ENCODE measurements at places on chromosomes 1 and 21.

GRCh38 chr1:168164771-168165170 lies 14.0 kb upstream of the TIPRL start:
- DNase-seq: no peak

DNA sequence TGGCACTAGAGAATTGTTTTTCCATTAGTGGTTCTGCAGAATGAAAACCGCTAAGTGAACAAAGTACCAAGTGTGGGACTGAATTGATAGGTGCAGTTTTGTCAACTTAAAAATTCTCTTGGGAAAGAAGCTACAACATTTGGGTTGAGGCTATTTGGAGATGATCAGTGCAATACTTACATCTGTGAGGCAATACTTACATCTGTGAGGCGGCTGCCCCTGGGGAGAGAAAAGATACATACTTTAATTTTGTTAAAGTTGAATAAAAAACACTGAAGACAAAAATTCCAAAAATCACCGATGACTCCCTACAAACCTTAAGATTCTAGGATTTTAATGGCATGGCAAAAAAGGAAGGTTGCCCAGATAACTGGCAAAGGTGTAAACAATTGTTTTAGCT lies 1.7 kb downstream of the CFAP410 start:
- no peak for DNase-seq

DNA sequence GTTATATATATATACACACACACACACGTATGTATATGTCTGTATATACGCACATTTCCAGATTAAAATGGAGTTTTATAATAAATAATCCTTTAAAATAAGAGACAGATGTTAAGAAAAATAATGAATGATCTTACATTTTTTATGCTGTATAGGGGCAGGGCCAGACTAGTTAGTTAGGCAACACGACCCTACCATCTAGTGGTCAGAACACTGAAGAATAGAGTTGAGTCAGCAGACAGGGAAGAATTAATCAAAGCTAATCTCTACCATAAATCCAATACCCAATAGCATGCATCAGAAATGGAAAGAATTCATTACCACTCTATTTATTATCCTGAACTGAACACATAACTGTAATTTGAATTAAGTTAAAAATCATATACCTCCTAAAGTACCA lies 156.7 kb downstream of the BRINP3 start:
- DNase-seq: no peak

DNA sequence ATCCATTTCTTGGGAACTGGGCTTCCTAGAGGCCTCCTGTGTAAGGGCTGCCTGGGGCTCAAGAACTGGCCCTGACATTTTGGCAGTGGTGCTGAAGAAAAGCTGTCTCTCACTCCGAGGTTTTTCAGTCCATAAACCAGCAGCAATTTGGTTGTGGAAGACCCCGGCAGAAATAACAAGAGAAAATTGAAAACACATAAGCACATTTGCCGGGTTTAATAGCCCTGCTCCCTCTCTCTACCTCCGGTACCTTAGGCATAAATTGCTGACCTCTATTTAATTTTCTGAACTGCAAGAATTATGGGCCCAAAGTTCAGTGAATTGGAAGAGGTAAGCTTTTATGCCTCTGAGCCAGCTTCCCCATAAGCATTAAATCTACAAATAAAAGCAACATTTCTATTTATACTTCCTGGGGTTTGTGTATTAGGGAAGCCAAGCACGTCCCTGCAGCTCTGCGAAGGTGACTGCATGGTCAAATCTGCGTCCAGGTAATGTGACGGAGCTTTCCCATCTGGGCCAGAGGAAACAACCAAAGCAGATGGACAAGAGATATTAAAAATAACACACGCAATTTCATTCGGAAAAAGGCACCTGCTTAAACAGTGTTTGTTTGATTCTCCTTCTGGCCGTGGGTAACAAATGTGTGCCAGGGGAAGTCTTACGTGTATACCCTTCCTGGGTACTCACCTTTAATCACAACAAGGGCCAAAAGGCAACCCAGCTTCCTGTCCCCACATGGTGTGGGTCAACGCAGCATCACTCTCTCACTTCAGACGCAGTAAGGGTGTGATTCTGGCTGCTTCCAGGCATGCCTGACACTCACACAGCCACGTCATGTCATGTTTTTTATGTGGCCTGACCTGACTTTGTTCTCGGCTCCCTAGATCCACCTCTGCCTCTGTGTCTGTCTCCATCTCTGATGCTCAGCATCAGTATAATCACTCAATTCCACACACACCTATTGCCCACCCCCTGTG lies 69.2 kb downstream of the PAPPA2 start:
- DNase-seq: no peak

GRCh38 chr1:52635321-52636089 lies 2.5 kb downstream of the SHISAL2A start:
- no peak for DNase-seq

DNA sequence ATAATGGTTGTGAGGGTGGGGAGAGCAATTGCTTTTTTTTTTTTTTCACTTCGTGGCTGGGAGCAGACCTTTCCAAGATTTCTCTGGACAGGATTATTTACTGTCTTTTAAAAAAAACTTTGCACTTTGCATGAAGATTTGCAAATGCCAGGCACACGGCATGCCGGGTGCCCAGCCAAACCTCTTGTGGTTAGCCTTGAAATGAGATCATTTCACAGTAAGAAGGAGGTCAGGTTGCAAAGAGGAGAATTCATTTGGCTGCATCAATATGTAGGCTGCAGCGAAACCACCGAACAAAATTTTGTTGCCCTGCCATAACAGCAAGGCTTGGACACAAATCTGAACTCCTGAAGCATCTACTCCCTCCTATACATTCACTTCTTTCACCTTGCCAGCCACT lies 36.5 kb upstream of the KCND3 start:
- no peak for DNase-seq

GRCh38 chr21:34945288-34945687 lies 103.8 kb downstream of the RUNX1 start:
- DNase-seq: no peak

GRCh38 chr1:175127565-175127964 lies 59.9 kb downstream of the TNN start:
- no peak for DNase-seq

- DNase-seq: no peak
Measured at GRCh38 chr1:68051475-68051874, 1.0 kb upstream of the DIRAS3 start.

- DNase-seq: no peak
Measured at GRCh38 chr1:178238722-178239510, 145.0 kb downstream of the RASAL2 start.

DNA sequence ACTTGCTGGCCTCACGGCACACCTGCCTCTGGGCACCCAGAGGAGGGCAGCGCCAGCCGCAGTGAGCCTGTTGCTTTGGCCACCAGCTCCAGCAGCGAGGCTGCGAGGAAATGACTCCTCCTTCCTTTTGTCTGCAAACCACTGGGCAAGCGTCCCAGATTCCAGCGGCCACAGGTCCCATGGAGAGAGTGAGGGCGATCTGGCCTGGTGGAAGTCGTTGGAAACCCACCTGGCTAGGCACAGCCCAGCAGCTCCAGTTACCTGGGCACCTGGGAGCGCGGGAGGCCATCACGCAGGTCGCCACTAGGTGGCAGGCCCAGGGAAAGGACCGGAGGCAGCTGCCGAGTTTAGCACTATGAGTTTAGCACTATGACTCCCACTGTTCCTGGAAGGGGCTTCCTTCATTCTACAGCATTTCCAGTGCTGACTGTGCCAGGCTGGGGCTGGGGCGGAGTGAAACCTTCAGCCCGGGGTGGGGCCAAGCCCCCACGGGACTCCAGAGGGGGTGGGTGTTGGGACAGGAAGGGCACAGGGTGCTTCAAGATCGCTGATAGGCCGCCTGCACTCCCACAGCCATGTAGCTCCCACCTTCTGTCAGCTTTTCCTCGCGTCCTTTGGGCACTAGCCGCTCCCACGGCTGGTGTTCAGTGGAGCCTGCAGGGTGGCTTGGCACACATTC lies 1.1 kb upstream of the ESPN start:
- peak; percentile 34 for DNase-seq

DNA sequence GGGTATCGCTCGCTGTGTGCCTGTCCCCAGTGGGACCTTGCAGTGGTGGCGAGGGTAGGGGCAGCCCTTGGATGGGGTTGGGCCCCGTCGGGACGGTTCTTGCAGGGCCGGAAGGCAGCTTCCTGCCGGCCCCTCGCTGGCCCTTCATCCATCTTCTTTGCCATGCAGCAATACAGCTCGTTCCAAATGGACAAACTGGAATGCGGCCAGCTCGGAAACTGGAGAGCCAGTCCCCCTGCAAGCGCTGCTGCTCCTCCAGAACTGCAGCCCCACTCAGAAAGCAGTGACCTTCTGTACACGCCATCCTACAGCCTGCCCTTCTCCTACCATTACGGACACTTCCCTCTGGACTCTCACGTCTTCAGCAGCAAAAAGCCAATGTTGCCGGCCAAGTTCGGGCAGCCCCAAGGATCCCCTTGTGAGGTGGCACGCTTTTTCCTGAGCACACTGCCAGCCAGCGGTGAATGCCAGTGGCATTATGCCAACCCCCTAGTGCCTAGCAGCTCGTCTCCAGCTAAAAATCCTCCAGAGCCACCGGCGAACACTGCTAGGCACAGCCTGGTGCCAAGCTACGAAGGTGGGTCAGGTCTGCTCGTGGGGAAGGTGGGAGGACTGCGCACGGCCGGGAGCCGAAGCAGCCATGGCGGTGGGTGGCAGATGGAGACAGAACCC lies 45.8 kb downstream of the SIM2 start:
- DNase-seq: no peak

- no peak for DNase-seq
Measured at GRCh38 chr1:111882559-111882958, 106.9 kb downstream of the KCND3 start.

- no peak for DNase-seq
Measured at GRCh38 chr1:193633093-193633492, 446.7 kb upstream of the B3GALT2 start.

GRCh38 chr1:89552471-89553081 lies 27.9 kb downstream of the LRRC8B start:
- DNase-seq: no peak

- DNase-seq: no peak
Measured at GRCh38 chr1:12478612-12478985, 139.4 kb downstream of the DHRS3 start.

- no peak for DNase-seq
Measured at GRCh38 chr21:45090966-45091365, 16.6 kb downstream of the ADARB1 start.

DNA sequence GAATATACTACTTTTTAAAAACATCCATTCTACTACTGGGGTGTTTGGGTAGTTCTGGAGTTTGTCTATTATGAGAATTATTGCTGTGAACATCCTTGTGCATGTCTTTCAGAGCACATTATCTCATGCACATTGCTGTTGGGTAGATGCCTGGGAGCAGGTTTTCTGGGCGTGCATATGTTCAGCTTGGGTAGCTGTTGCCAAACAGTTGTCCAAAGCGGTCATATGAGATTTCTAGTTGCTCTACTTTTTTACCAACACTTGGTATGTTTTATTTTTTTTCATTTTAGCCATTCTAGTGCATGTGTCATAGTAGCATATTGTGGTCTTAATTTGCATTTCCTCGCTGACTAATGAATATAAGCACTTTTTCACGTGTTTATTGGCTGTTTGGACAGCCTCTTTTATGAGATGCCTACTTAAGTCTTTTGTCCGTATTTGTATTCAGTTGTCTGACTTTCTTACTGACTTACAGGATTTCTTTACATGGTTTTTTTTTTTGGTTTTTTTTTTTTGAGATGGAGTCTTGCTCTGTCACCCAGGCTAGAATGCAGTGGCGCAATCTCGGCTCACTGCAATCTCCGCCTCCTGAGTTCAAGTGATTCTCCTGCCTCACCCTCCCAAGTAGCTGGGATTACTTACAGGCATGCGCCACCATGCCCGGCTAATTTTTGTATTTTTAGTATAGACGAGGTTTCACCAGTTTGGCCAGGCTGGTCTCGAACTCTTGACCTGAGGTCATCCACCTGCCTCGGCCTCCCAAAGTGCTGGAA lies 18.1 kb downstream of the ZDHHC18 start:
- DNase-seq: no peak

DNA sequence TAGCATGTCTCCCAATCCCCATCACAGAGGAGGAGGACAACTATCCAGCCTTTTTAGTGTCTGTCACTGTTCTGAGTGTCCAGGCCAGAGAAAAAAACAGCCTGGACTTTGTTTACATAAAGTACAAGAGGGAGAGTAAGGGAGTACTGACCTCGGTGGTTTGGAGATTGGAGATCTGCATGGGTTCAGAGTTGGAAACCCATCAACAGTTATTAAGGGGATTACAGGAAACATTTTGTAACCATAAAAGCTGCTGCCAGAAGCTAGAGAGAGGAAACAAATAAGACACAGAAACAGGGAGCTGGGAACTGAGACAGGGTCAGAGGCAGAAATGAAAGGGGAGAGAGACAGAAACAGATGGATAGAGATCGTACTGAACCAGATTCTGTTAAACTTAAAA lies 131.5 kb upstream of the CTTNBP2NL start:
- no peak for DNase-seq

DNA sequence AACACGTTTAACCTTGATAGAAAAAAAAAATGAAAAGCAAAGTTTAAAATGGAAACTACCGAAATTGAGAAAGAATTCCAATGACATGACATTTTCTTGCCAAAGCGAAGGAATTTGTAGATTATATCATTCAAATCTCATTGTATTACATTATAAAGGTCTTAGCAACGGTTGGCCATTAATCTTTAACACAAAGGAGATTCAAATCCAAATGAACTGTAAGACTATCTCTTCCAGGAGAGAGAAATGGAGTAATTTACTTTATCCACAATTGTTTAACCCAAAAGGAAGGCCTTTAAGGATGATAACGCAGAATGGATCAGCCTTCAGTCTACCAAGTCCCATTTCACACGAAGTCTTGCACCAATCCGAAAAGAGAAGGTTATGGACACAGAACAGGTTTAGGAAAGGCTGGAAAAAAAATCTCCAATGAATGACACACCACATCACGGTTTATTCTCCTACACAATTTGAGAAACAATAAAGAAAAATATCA lies 1.5 kb downstream of the ENAH start:
- no peak for DNase-seq

DNA sequence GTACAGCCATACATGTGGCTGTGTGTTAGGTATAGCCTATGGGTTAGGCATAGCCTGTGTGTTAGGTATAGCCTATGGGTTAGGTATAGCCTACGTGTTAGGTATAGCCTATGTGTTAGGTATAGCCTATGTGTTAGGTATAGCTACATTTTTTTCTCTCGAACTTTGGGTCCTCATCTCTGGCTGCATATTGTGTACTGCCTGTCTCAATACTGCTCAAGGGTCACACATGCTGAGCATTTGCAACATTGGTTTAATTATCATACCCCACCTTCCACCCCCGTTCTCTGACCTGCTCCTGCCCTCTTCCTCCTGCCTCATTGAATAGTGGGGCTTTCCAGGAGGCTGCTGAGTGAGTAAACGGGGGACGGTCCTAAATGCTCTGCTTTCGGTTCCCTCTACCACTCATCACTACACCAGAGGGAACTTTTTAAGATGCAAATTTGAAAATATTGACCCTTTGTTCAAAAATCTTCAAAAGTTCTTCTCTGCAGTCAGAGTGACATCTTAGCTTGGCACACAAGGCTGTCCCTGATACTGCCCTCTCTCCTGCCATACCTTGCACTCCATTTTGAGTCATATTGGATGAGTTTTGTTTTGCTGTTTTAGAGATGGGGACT lies 17.8 kb downstream of the OR2B11 start:
- DNase-seq: no peak

Data from stimulated activated CD8-positive, alpha-beta memory T cell treated with anti-CD3 and anti-CD28 coated beads, Interleukin-7, amount 100 ng/mL, for 1 hour (primary cell).